Caco-2 (cell line): ENCODE measurements at places on chromosomes 3 and 15. TPM values are rescaled to one million over a fixed set of nuclear protein-coding genes. Genes with fewer than 3 reads are reported as not detected.

The PSMA4 gene
- 276 and 285 TPM in 2 replicates for total RNA-seq

The CCDC9B gene
- 0.86 and 0.95 TPM in 2 replicates for total RNA-seq

- H3K4me1 ChIP-seq: no peaks in the 10 kb centered on the region
- no peak overlapping the region for H3K4me3 ChIP-seq
- H3K27me3 ChIP-seq: no peaks in the 10 kb centered on the region
- H3K27ac ChIP-seq: no peak overlapping the region
- DNase-seq: no peak
Observed at GRCh38 chr3:162094301-162094700, 597.7 kb downstream of the OTOL1 start.

DNA sequence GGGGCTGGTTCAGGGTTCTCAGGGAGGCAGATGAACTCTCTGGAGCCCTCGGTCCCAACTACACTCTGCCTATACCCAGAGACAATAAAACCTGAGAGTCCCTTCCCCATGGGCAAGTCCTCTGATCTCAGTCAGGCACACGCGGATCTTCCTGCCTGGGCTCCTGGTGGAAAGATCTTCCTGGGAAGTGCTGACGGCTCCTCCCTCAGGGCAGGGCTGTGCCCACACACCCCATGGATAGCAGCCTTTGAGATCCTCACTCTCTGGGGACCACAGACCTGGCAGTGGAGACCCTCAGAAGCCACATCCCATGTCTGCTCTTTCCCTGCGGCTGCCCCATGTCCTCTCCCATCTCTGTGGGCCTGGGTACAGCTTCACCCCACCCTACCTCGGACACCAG, 10.4 kb downstream of the SH2D7 start:
- no peak overlapping the region for H3K4me3 ChIP-seq
- no peak overlapping the region for H3K27ac ChIP-seq
- no peak for DNase-seq
- no peaks in the 10 kb centered on the region for H3K36me3 ChIP-seq
- H3K4me1 ChIP-seq: peaks cover 11% of the 10 kb centered on the region; the same call in 1 of the 2 replicates

DNA sequence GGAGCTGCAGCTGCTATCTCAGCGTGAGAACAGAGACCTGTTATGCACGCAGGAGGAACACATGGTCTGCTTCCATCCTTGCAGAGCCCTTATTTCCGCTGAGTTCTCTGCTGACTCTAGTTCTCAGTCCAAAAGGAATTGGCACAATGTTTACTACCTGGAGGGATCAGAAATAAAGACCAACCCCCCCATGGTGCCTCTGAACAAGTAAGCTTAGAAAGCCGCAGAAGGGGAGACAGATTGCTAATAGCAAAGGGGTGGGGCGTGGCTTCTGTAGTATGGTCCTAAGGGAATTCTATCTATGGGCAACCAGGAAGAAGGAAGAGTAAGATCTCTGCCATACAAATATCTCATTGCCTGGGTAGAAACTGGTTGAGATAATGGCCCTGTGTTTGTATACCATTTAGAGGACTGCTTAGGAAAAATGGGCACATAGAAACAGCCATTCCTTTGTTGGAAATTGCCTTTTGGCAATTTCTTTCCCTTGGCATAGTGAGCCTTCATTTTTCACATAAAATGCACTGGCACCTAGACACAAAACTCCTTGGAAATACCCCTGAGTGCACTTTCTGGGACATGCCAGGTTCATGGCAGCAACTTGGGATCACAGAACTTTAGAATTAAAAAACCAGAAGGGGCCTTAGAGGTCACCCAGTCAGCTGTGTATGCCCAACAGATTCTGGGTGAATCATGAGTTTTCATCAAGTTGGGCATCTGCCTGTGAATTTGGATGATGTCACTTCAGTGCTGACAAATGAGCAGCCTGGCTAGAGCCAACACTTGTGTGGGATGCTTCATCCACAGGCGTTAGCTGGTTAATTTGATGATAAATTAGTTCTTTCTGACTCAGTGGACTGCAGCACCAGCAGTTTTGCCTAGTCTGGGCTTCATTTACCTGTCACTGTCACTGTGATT, 57.4 kb upstream of the STXBP5L start:
- H3K27me3 ChIP-seq: no peaks in the 10 kb centered on the region
- no peak overlapping the region for H3K27ac ChIP-seq
- DNase-seq: no peak
- H3K36me3 ChIP-seq: no peaks in the 10 kb centered on the region
- no peaks in the 10 kb centered on the region for H3K4me1 ChIP-seq
